Adipose tissue (tissue), 3 donors: ENCODE measurements at places on chromosomes 4 and X. TPM values are rescaled to one million over a fixed set of nuclear protein-coding genes. Genes with fewer than 3 reads are reported as not detected.

Gene DCAF8L1
- polyA plus RNA-seq = not detected

Gene NUP62CL
- polyA plus RNA-seq = 0.12 TPM

Gene CRMP1
- 0.70 TPM for polyA plus RNA-seq

Gene XK
- polyA plus RNA-seq = 0.62 TPM

Gene BBS12
- 1.1 TPM for polyA plus RNA-seq

Gene USP17L19
- not detected for polyA plus RNA-seq
